NCI-H524 (cell line): ENCODE measurements at places on chromosomes 2 and 18.

- no peak for DNase-seq
Observed at GRCh38 chr18:79300413-79300812, 95.3 kb upstream of the NFATC1 start.

- DNase-seq = no peak
Observed at GRCh38 chr2:226581661-226582060, 218.0 kb downstream of the IRS1 start.

DNA sequence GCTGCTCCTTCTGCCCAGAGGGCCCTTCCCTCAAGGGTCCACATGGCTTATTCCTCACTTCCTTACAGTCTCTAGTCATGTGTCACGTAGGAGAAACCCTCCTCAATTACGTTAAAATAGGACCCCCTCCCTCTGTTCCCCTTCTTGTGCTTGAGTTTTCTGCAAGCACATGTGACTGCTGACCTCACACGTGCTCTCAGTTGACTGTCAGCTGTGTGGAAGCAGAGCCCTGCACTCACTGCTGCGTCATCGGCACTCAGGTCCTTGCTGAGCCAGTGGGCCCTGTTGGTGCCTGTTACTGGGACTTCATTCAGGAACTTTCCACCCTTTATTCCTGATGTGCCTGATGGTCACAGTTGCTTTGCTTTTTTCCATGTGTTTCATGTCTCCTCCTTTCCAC, 11.1 kb downstream of the ATG16L1 start:
- DNase-seq = no peak

GRCh38 chr2:240196716-240197461, 56.4 kb upstream of the OTOS start:
- DNase-seq = peak; percentile 32

DNA sequence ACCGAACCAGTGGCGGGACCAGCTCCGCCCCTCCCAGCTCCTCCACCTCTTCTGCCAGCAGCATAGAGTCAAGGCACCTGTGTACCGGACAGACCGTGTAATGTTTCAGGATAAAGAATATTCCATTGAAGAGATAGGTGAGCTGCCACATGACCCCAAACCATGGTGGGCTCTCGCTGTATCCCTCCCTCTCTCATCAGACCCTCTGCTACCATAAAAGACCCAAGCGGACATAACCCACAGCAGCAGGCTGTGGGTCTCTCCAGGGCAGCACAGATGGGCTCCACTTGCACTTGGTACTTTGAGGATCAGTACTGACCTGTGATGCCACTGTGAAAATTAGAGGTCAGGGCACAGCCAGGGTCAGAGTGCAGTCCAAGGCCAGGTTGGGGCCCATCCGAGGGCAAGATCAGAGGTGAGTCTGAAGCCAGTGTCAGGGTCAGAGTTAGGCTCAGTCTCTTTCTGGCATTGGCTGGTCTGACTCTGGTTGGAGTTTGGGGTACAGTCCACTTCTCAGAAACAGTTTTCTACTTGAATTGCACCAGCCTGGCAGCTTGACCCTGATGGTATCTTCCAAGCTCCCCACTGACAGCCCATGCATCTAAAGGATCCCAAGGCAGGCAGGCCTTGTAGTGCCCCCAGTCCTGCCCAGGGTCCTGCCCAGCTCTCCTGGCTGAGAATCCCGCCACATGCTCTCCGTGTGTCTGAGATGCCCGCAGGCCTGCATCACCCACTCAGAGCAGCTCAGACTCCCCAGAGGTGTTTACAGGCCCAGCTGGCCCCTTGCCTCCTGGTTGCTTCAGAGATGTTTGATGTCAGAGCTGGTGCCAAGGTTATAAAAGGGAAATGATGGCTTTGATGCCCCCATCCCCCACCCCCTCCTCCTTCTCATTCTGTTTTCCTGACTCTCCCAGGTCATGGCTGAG, 212.1 kb downstream of the DYSF start:
- DNase-seq = no peak

DNA sequence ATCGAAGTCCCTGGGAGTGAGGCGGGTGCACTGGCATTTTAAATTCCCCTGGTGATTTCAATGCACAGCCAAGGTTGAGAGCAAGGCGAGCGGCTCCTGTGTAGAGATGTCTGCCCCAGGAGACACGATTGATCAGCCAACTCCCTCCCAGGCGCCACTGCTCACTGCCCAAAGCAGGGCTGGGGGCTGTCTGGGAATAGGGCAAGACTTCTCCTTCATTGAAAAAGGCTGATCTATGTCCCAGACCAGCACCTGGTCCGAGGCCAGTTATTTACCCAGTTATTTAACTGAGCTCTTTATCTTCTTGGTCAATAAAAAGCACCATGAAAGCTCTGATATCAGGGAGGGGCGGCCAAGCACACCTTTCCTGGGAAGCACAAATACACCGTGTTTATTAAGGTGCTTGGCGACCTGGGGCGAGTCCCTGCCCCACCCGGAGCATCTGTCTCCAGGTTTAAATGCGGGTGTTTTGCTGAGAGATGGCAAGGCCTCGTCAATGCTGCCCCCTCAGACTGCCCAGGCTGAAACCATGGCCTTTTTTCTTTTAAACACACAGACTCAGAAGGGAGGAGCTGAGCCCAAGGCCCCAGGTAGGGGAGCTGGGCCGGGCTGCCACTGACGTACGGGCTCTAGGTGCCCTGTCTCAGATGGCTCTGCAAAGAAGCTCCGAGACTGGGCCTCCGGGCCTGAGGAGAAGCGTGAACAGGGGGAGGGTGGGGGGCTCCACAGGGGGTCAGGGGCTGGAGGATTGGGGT, 73.9 kb upstream of the HPCAL1 start:
- no peak for DNase-seq

GRCh38 chr2:51071191-51071590, 39.3 kb upstream of the NRXN1 start:
- no peak for DNase-seq

DNA sequence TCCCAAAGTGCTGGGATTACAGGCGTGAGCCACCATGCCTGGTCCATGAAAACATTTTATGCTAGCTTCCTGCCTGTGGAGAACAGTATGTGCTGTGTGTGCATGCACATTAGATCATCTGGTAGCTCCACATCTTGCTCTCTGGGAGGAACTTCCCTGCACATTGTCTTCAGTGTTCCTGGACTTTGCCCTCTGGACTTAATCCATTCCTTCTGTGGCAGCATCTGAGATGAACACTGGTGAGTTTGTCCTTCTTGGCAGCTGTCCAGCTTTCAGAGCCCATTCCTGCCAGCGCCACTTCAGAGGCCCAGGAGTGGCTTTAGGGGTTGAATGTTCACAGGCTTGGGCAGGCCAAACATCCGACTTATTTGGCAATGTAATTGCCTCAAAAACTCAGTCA, 65.2 kb downstream of the POU3F3 start:
- DNase-seq = no peak

- DNase-seq = peak; percentile 82
Observed at GRCh38 chr18:12652861-12653401, 5.0 kb downstream of the SPIRE1 start.

DNA sequence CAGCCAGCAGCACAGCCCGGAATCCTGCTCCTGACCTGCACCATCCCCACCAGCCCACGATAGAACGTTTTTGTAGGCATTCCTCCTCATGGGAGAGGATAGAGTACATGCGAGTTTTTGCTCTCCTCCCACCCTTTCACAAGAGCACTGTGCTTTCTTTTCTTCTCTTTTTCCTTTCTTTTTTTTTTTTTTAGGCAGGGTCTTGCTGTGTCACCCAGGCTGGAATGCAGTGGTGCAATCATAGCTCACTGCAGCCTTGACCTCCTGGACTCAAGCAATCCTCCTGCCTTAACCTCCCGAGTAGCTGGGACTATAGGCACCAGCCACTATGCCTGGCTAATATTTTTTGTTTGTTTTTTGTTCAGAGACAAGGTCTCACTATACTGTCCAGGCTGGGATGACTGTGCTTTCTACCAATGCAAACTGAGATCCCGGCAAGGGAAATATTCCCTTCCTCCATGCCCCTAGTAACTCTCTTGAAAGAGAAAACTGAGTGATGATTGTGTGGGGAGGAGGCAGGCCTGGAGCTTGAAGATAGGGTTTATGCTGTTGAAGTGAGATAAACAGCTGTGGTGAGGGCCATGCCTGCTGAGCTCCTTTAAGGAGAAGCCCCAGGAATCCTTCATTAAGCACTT, 82.6 kb upstream of the TXNDC2 start:
- no peak for DNase-seq

- no peak for DNase-seq
Observed at GRCh38 chr2:162934191-162934590, 95.6 kb upstream of the KCNH7 start.

- DNase-seq = no peak
Observed at GRCh38 chr18:33826151-33826550, 248.1 kb downstream of the ASXL3 start.

DNA sequence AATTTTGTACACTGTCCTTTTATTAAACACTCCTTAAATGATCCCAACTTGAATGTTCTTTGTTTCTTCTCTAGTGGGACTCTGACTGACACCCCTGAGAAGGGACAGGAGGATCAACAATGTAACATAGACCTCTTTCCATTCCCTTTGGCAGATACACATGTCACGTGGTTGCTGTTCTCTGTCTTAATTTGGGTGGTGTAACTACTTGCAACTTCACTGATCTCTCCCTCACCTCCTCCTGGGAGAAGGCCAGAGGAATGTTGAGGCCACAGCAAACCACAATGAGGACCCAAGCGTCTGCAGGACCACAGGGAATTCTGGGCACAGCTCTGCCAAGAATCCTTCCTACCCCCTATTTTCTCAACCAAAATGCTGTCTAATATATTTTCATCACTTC, 205.6 kb downstream of the RTP5 start:
- no peak for DNase-seq

DNA sequence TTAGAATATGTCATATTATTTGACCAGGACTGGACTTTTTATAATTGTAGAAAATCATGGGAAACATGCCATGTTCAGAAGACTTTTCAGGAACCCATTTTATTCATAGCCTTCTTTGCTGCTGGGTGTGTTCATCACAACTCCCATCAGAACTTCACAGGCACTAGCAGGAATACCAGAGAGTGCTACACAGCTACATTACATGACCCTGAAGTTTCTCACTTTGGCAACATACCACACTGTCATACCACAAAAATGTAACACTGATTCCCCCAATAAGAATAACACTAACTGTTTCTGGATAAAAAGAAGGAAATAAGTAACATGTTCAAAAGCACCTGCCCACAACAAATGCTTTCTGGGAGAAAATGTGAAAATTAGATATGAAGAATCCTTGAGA, 405.4 kb downstream of the CDH2 start:
- DNase-seq = no peak

GRCh38 chr18:11167778-11168177, 18.4 kb upstream of the PIEZO2 start:
- DNase-seq = no peak

GRCh38 chr2:169294001-169294675, 68.2 kb downstream of the LRP2 start:
- DNase-seq = no peak

GRCh38 chr2:226413498-226414130, 386.0 kb downstream of the IRS1 start:
- DNase-seq = no peak

GRCh38 chr2:46715541-46715940, 200.1 kb downstream of the MCFD2 start:
- DNase-seq = no peak

GRCh38 chr18:34729264-34729663, 19.2 kb downstream of the DTNA start:
- DNase-seq = no peak

- DNase-seq = no peak
Observed at GRCh38 chr2:9791711-9792110, 51.6 kb upstream of the TAF1B start.

DNA sequence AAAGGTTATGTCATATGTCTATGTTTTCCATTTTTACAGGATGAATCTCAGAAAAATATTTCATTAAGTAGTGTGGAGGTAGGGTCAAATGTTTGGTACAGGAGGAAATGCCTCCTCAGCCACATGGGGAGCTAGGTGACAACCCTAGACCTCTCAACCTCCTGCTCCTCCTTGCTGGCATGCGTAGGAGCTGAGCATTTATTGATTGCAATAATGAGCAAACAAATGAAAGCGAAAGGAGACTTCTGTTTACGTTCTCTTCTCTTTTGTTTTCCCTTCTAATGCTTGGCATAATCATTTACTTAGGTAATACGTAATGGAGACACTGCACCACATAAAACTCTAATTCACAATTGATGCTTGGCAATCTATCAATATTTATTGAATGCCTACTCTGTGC, 95.1 kb upstream of the CCBE1 start:
- DNase-seq = no peak

DNA sequence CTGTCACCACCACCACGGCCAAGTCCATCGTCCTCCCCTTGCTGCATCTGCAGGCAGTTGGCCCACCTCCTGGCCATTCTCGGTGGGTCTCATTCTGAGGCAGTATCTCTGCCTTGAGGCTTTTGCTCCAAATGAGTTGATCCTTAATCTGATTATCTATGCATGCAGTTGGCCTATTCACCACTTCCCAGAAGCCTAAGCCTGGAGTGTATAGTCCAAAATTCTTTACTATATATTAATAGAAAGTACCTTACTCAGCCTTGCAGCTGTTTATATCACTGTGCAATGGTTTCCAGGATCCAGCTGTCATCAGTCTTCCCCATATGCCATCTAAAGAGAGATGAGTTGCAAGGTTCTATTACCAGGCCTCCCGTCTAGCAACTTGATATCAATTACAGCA, 292.4 kb downstream of the SS18 start:
- DNase-seq = peak; percentile 88

DNA sequence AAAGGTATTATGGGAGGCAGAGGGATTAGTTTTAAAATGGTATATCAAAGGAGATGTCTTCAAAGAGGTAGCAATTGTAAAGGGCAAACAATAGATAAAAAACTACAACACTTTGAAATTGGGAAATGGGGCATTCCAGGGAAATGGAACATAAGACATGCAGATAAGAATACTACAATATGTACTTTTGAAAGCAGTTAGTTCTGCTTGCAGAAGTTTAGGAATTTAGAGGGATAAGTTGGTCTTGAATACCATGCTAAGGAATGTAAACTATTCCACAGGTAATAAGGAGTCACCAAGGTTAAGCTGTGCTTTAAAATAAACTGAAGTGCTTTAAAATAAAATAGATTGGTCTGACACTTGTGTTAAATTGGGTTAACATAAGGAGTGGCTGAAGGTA, 571.7 kb upstream of the ACVR2A start:
- DNase-seq = no peak
